ENCODE measurements at places on chromosomes 1 and 21. TPM values are rescaled to one million over a fixed set of nuclear protein-coding genes. Genes with fewer than 3 reads are reported as not detected.

DNA sequence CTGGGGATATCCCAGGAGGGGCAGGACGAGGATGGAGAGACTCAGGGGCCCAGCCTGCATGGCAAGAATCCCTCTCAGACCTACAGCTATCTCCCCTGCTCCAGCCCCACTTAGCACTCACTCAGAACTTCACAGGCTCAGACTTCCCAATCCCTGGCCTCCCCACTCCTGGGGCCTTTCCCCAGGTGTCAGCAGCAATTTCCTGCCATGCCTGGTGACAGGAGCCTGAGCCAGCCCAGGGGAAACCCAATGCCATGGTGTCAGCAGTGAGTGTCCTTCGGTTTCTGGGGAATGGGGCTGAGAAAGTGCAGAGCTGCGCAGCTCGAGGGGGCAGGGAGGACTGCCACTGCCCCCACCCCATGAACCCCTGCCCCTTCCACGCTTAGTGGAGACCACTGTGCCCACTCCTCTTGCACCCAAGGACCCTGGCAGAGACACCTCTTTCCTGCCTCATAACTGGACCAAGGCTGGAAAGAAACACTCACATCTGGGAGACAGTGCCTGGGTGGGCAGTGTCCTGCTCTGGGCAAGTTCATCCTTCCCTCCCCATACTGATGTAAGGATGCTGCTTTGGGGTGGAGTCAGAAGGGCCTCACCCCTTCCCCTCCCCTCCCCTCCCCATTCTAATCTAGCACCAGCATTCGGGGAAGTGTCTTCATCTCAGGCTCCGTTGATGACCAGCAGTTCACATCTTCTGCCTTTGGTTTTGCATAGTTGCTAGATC lies 17.1 kb upstream of the UBL4B start:
- peaks cover 33% of the 10 kb centered on the region for H3K27me3 ChIP-seq
- no peak overlapping the region for H3K27ac ChIP-seq
- H3K36me3 ChIP-seq = no peaks in the 10 kb centered on the region
- no peaks in the 10 kb centered on the region for H3K4me1 ChIP-seq
- DNase-seq = no peak

The RAVER2 gene
- total RNA-seq = 0.55 TPM

The OR2L3 gene
- not detected for total RNA-seq

DNA sequence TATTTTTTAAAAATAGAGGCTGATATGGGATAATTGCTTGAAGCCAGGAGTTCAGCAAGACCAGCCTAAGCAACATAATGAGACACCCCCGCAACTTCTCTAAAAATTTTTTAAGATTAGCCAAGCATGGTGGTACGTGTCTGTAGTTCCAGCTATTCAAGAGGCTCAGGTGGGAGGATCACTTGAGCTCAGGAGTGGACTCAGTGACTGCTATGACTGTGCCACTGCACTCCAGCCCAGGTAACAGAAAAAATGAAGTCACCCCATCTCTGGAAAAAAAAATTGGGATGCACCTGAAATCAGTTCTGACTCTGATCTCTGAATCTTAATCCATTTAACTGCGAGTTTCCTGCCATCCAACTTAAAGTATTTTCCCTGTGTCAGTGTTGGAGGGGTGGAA lies 124.2 kb downstream of the MRPS6 start:
- no peak for DNase-seq
- no peaks in the 10 kb centered on the region for H3K27me3 ChIP-seq
- H3K4me1 ChIP-seq = peaks cover 53% of the 10 kb centered on the region
- H3K36me3 ChIP-seq = peaks cover 10% of the 10 kb centered on the region
- H3K27ac ChIP-seq = peak overlapping the region; percentile 94

The PEAR1 gene
- 0.80 TPM for total RNA-seq

The GBP5 gene
- total RNA-seq = 34.3 TPM

GRCh38 chr1:214330715-214331114 lies 49.8 kb downstream of the SMYD2 start:
- H3K36me3 ChIP-seq = peaks cover 33% of the 10 kb centered on the region
- peaks cover 20% of the 10 kb centered on the region for H3K4me1 ChIP-seq
- H3K27ac ChIP-seq = no peak overlapping the region
- H3K27me3 ChIP-seq = no peaks in the 10 kb centered on the region
- DNase-seq = no peak
- no peak overlapping the region for H3K4me3 ChIP-seq

The SPATA46 gene
- total RNA-seq = not detected

DNA sequence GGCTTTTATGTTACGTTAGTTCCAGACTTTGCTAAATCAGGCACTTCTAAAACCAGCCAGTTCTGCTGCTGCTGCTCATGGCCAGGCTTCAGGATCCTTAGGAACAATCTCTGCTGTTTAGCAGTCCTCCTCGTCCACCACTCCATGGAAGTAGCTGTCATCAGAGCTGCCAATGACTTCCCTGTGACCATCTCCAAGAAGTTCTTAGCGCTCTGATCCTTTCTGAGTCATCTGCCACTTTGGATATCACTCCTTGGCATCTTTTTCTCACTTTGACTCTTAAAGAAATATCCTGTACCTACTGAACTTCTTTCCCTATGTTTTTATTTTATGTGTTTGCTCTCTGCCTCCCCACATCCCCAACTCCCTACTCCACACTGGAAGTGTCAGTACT lies 14.7 kb upstream of the IRF2BP2 start:
- no peak overlapping the region for H3K4me3 ChIP-seq
- H3K36me3 ChIP-seq = no peaks in the 10 kb centered on the region
- H3K27me3 ChIP-seq = no peaks in the 10 kb centered on the region
- H3K27ac ChIP-seq = no peak overlapping the region

DNA sequence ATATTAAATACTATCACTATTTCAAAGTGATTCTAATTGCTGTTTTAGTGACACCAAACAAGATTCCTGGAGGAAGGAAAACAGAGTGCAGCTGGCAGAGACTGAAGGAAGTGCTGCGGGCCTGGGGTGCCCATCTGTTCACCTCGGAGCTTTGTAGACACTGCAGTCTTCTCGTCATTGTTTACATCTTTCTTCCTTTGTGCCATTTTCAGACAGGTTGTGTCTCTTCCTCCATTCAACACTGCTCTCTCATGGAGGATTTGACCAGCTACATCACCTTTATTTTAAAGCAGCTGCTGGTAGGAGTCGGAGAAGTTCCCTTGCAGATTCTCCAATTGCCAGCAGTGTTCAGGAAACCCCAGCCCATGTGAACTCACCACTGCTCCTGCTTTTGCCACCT lies 37.3 kb downstream of the ABCA4 start:
- H3K4me1 ChIP-seq = no peaks in the 10 kb centered on the region
- H3K27ac ChIP-seq = no peak overlapping the region
- DNase-seq = no peak
- peaks cover 45% of the 10 kb centered on the region for H3K27me3 ChIP-seq
